ENCODE measurements at places on chromosomes 5 and 9.

DNA sequence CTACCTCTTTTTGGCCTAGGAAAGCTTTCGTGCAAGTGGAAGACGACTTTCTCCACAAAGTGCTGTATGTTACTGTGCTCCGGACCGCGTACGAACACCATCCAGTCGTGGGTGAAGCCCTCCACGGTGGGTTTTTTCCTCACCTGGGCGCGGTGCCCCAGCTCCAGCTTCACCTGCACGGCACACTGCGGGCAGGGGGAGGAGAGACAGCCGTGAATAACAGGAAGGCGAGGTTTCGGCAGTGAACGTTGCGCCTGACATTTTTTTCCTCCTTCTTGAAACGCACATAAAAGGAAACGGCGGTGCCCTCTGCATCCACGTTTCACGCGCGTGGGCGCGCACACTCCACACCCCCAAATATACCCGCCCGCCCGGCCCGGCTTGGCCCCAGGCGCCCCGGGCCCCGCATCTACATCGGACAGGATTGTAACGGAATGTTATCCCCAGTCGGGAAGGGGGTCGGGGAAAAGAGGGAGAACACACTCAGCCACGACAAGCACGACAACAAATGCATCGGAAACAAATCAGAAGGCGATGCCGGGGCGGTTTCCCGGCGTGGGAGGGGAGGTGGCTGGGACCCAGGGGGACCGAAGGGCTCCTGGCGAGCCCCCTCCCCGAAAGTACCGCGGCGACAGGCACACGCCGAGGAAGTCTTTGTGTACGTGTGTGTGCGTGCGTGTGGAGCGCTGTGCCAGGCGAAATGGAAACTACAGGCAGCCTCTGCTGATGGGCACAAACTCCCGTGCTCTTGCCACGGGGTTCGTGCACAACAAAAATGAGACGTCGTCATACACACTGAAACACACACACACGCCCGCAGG lies 1.4 kb downstream of the MLLT3 start:
- DNase-seq, result peak; percentile 44

DNA sequence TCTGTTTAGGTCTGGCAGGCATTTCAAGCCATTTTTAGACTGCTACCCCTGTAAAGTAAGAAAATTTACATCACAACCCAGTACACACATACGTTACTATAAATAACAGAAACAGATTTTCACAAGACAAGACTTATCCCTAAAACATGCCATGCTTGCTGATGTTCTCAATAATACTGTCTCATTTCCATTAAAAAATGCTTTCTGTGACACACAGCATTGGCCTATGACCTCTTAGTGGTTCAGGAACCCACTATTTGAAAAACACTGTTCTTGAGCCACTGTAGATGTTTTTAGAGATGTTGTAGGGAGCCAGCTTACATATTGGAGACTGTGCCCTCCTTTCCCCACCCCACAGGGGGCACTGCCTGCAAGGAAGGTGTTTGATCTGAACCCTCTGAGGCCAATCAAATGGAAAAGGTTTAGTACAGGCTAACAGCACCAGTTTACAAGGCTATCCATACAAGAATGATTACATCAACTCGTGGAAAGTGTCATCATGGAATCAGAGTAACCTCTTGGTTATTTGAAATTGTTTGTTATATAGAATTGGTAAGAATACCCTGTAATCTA lies 30.8 kb downstream of the ZSWIM6 start:
- no peak for DNase-seq

DNA sequence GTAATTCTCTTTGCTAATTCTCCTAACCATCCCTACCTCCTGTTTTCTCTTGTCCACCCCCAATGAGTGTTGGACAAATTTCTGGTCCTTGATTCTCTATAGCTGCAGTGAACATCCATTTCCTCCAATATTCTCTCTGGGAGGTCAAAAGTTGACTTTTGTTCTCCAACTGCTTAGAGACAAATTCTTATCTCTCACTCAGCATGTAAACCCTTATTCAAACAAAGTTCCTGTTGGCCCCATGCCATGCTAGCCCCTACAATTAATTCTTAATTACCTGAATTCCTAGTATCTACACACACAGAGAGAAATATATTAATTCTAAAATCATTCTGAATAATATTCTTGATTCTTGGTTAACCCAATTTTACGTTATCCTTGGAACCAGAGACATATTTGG lies 472.9 kb upstream of the ACTBL2 start:
- DNase-seq, result no peak

DNA sequence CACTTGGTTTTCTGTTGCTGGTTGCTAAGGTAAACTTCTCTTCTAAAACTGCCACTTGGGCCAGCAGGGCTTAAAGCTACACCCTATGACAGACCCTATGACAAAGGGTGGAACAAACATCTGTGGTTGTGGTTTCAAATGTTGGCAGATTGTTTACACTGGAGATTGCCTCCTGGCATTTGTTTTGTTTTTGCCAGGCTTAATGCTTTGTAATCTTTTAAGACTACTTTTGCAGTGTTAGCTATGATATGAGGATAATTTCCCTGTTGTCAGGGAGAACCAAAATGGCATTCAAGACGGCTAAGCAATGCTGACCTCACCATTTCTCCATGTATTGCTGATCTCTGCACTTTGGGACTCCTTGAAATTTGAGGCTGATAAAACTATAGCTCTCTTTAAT lies 50.3 kb downstream of the MAMDC2 start:
- DNase-seq, result no peak

GRCh38 chr5:66171349-66172344 lies 27.5 kb downstream of the SREK1 start:
- DNase-seq, result peak; percentile 77

GRCh38 chr5:149810856-149811255 lies 80.7 kb downstream of the PPARGC1B start:
- DNase-seq, result no peak

DNA sequence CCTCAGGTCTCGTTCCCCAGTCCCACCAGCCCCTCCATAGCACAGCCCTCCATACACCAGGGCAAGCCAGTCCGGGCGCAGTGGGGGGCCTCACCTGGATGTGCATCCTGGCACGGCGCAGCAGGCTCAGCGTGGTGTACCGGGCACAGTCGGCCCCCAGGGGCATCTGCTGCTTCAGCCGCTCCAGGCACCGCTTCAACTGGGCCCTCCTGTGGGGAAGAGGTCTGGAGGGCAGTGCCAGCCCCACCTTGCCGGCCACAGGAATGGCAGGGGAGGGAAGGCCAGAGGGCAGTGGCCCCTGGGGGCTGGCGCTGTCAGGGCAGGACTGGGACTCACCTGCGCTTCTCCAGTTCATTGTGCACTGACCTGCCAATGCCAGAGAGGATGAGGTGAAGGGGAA lies 1.4 kb downstream of the MXD3 start:
- no peak for DNase-seq
